Activated T-cell treated with anti-CD3 and anti-CD28 coated beads, Interleukin-2, amount 50 U/mL, for 48 hours (primary cell): ENCODE measurements at places on chromosomes 12 and 14.

GRCh38 chr12:24349051-24349799 lies 399.8 kb upstream of the SOX5 start:
- no peak for DNase-seq

- DNase-seq, result no peak
These were observed 34.1 kb downstream of the ERGIC2 start for GRCh38 chr12:29346769-29347421.

- no peak for DNase-seq
These were observed 154.7 kb downstream of the SLC38A4 start for GRCh38 chr12:46671102-46671501.

- DNase-seq, result no peak
These were observed 7.0 kb downstream of the NCKAP1L start for GRCh38 chr12:54504550-54504949.

- no peak for DNase-seq
These were observed 12.2 kb upstream of the FICD start for GRCh38 chr12:108502922-108503321.

DNA sequence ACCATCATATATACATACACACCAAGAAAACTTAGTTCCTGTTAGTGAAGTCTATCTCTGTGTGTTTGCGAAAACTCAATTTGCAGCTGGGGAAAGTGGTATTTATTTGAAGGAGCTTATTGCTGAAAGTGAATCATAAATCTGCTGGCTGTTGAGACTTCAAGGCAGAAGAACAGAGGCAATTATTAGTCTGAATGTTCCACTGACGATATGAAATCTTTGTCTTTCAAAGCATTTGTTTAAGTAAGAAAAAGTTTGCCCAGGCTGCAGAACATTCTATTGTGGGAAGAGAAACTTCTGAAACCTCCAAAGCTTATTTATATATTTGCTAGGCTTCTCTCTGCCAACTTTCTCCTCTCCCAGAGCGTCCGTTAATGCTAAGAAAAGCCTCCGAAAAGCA lies 255.7 kb upstream of the TMPO start:
- DNase-seq, result no peak

- no peak for DNase-seq
These were observed 26.6 kb upstream of the PNMA1 start for GRCh38 chr14:73740618-73741326.

DNA sequence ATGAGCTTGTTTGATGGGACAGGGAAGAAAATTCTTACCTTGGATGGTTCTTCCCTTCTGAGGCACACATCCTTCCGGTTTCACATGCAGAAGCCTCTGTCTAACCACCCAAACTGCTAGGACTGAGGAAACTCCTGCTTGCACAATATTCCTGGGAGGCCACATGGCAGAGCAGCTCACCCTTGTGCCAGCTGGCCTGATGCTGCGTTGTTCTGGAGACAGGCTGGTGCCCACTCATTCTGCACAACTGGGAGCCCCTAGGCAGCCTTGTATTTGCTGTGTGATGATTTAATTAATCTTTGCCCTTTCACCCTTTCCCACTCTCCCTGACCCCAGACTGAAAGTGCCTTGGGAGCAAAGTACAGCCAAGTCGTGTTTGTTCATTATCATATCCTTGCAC lies 130.8 kb downstream of the RTN1 start:
- no peak for DNase-seq

GRCh38 chr14:69005432-69006148 lies 26.5 kb upstream of the ACTN1 start:
- DNase-seq, result no peak

DNA sequence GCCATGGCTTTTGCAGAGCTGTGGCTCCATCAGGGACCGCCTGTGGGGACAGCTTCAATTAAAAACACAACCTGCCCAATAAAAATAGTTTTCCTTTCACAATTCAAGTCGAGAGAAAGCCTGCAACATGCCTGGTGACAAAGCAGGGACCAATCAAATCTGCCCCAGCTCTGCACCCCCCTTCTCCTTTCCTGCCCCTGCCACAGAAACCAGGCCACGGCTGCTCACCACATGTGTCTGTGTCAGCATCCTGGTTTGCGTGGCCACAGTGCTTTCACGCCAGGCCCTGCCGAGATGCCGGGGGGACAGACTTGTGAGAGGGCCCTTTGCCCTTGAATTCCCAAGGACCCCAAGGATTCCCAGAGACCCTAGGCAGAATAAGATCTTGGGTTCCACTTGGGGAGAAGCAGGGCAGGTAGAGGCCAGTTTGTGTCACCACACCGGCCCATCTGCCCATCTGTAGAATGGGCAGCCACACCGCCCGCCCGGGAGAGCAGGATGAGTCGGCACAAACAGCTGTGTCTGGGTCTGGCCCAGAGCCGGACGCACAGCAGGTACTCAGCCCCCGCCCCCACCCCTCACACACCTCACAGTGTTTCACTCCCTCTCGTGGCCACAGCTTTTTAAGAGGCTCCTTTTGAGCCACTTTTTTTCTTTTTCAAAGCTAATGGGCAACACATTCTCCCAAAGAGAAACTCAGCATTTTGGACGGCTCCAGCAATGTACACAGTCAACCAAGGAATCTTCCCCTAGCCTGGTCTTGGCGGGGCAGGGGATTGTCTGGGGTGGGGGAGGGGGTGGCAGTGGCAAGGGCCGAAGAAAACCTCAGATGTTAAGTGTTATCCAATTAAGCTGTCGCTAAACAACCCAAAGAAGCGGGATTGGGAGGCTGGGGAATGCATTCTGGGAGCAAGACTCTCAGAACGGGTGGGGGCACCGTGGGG lies 41.5 kb downstream of the BCL11B start:
- peak; percentile 86 for DNase-seq

DNA sequence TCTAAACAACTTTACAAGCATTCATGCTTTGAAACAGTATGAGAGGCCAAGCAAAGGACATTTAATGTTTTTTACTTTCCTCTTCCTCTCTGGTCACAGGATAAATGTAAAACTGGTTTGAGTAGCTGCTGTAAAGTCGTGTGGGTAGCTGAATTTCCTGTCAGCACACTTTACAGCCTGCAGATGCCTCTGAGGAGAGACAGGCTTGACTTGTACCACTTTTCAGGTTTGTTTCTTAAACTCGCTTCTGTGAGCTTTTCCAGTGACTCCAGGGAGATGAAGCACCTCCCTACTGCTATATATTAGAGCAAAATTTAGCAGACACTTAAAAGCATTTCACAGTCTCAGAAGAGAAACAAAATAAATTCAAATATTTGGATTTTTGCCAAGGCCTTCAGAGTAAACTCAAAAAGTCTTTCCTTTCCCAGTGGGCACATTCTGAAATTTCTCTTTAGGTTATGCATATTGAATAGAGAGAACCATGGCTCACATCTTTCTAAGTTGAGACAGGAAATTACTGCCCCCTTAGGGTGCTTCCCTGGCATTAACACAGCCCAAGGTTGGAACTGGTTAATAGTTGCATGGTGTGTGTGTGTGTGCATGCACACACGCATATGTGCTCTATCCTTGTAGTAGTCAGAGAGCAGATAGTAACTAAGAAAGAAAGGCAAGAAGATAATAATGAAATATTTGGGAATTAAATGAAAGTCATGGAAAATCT lies 557.3 kb upstream of the MIS18BP1 start:
- no peak for DNase-seq

GRCh38 chr12:121614872-121615467 lies 11.4 kb upstream of the ORAI1 start:
- DNase-seq, result no peak

- no peak for DNase-seq
These were observed 21.0 kb upstream of the MAGOHB start for GRCh38 chr12:10634427-10634826.

GRCh38 chr14:36317650-36318049 lies 2.8 kb downstream of the MBIP start:
- no peak for DNase-seq

- peak; percentile 30 for DNase-seq
These were observed 19.4 kb downstream of the RALGAPA1 start for GRCh38 chr14:35789651-35790050.

DNA sequence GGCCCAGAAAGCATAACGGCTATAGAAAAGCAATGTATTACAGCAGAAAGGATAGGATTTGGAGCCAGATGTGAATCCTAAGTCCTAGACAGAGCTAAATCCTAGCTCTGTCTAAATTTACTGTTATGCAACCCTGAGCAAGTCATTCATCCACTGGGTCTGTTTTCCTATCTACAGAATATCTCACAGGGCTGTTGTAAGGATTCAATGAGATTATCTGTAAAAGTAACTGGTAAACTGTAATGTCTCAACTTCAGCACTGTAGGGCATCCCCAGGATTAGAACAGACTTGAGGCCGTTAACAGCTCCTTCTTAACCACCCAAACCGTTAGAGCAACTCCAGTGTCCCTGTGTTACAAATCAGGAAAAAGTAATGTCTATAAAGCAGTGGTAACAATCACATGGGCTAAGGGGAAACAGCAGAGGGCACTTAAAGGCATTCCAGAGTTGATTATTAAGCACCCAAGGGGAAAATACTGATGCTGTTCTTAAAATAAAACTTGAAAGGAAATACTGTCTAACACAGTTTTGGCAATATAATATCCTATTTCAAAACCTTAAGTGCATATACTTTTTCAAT lies 10.1 kb downstream of the GMFB start:
- no peak for DNase-seq

DNA sequence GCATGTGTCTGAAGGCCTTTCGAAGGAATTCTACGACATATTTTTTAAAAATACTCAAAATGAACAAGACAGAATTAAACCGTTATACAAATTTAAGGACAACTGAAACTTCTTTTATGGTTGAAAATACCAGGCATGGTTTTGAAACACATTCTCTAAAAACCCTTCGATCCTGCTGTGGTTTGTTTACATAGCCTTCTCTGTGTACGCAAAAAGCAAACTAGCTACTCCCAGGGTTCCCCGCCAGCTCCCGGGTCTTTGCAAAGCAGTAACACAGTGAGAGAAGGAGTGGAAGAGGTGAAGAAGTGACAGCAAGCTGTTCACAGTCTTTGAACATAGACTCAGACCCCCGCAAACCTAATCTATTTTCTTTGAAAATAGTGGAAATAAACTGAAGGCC lies 2.2 kb upstream of the TC2N start:
- no peak for DNase-seq

DNA sequence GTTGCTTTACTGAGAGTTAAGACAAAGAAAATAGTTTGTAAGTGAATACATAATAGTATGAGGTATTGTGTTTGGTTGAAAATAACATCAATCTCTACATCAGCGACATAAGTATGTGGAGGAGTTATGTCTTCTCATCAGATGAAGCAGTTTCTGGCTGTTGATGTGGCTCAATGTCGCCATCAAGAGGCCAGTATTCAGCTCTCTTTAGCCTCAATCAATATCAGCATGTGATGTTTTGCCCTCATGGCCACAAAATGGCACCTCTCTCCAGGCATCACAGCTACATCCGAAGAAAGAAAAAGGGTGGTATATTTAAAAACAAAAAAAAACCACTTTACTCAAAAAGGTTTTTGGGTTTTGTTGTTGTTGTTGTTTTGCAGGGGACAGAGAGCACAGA lies 302.3 kb upstream of the TMEM132C start:
- no peak for DNase-seq

DNA sequence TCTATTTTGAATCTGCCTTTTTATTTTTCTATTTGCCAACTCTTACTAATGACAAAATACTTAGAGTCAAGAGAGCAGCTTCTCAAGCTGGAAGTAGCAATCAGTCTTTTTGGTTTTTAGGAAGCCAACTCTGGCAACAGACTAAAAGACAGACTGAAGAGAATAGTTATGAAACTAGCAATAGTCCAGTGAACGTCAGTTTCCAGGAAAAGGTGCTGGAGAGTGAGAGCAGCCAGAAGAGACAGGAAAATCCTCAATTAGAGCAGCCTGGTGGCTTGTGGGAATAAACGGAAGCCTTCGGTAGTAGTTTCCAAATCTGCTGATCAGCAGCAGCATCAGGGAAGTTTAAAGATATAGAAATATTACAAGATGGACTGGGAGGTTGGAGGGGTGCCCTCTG lies 27.1 kb downstream of the ATG14 start:
- no peak for DNase-seq

- DNase-seq, result no peak
These were observed 5.4 kb upstream of the KRT81 start for GRCh38 chr12:52296572-52297215.

DNA sequence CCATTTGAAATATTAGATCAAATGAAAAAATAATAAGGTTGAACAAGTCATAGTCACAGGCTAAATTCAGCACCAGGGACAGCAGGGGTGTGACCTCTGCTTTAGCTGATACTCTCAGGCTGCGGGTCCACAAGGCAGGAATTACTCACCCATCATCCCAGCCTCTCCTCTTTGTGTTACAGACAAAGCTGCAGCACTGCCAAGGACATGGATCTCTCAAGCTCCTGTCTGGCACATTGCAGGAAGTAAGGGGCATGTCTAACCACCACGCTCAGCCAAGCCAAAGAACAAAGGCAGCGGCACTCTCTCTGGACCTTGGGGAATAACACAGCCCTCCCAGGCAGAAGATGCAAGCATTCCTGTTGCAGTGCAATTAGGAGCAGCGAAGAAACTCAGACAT lies 783.8 kb downstream of the VRK1 start:
- DNase-seq, result no peak

DNA sequence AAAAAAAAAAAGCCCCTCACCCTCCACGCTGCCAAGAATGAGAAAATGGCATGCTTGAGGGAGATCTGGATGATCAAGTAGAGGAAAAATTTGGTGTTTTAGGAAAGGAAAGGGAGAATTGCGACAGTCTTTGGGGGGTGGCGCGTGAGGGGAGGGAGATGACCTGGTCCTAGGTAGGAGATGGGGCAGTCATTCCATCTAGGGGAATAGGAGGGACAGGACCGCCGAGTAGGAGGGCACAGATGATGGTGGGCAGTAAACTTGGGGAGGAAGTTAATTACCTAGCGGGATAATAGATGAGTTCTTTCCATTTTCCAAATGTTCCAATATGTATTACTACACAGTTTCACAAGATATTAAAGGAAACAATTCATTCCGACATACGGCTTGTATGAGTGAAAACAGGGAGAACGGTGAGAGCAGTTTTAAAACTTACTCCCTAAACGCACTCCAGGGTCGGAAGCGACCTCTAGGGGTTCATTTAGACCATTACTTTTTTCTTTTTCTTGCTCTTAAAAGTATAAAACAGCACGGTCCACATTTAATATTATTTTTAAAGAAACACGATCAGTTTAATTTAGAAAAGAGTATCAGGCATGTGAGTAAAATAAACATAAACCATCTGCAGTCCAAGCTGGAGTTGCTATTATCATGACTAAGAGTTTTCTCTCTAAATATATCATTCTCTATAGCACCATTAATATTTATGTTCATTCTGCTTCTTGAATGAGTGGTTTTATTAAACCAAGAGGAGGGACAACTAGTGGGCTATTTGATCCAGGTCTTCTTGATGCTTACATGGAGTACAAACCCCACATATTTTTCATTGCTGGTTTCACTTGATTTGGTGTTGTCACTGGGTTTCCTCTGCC lies 3.0 kb upstream of the FNTB start:
- DNase-seq, result no peak

DNA sequence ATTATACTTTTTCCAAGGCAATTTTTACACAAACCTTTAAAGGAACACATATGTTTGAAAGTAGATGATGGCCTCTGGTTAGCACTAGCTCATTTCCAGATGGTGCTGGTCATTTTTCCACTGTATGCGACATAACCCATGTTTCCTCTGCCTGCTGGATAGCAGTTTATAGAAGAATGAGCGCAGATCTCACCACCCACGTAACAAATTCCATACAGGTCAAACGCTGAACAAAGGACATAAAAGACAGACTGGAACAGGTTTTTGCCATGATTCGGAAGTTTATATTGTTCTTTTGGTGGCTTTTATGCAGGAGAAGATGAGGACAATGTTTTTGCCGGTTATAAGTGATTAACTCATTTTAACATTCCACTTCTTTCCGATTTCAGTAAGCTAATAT lies 30.7 kb downstream of the PPP1R36 start:
- DNase-seq, result no peak
